ENCODE measurements at places on chromosomes 1 and 21. TPM values are rescaled to one million over a fixed set of nuclear protein-coding genes. Genes with fewer than 3 reads are reported as not detected.

DNA sequence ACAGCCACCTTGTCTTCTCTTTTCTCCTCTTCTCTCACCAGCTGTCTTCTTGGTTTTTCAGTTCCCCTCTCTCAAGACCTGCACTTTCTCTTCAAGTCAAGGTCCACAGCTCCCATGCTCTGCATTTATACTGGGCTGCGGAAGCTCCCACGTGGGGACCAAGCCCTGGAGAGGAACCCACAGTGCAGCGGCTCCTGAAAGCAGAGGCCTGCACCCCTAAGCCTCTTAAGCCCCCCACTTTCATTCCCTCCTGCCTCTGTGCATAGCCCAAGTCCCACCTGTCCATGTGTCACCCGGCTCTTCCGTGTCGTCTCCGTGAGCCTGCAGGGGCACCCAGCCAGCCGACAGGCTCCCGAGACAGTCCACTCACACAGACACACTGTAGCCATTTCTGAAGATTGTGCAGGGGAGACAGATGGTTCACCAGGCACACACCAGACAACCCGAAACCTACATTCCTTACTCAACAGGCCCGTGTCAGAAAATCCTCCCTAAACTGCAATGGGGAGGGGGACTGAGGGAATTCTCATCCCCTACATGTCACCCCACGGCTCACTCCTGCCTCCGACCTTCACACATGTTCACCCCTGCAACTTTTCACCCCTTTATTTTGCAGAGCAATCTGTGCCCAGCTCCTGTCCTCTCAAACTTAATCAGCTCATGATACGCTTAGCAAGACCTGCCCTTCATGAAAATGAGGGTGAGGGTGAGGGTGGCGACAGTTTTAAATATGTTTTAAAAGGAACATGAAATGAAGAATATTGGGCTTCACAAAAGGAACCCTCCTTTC, 6.3 kb downstream of the MX2 start:
- no peak for DNase-seq

- no peak for DNase-seq
Measured at GRCh38 chr1:244092293-244092963, 41.3 kb downstream of the ZBTB18 start.

WDR4 gene
- total RNA-seq: 31.2 TPM

C1orf210 gene
- total RNA-seq: under 0.01 TPM
